ENCODE measurements at places on chromosomes 16 and 17.

DNA sequence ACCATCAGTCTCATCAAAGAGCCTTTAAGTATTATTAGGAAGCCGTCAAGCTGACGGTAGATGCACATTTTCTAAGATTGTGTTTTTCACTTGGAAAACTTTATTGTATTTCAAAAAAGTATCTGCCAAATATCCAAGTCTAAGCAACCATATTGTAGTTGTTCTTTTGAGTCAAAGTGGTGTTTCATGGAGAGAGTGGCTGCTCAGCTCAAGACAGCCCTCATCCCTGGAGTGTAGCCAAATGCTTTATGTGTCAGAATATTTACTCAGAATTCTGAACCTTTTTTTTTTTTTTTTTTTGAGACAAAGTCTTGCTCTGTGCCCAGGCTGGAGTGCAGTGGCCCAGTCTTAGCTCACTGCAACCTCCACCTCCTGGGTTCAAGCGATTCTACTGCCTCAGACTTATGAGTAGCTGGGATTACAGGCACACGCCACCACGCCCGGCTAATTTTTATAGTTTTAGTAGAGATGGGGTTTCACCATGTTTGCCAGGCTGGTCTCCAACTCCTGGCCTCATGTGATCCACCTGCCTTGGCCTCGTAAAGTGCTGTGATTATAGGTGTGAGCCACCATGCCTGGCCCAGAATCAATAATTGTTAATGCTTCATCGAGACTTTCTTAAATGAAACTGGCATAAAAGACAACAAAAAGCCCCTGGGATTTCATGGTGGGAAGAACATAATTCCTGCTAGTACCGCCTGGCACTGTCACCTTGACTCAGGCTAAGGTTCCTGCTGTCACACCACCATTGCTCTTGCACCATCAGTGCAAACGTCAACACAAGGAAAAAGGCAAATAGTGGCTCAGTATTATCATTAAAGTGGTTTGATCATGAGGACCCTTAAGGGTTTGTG is 45.5 kb downstream of the PRKCA start:
- peak; percentile 76 for DNase-seq

GRCh38 chr16:35463358-35463757 is 2003.9 kb downstream of the TP53TG3F start:
- DNase-seq, result no peak

- DNase-seq, result no peak
Measured at GRCh38 chr17:42872251-42872965, 21.4 kb downstream of the AOC3 start.

DNA sequence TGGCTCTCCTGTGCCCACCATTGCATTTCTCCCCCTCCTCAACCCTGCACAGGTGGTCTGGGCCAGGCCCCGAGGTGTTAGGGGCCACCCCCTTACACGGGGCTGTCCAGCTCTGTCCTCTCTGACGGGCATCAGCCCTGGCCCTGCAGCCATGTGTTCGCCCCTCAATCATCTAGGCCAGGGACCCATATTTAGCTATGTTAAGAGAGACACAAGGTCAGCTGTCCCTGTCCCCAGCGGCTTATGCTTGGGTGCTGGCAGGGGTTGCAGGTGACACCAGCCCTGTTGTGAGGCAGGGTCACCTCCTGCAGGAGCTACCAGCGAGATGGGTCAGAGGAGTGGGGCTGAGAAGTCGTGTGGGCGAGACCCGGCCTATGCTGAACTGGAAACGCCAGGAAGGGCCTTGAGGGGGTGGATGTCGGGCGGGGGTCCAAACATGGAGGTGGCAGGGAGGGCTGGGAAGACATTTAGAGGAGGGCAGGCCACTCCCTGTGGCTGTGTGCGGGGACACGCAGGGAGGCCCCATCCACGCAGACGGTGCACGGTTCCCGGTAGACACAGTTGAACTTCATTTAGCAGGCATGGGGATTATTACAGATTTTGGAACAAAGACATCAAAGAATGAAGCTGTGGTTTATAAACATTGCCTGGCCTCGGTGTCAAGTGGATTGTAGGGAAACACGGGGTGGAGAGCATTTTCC is 133.2 kb upstream of the CHMP6 start:
- DNase-seq, result no peak

GRCh38 chr16:1929105-1929504 is 10.9 kb upstream of the HS3ST6 start:
- no peak for DNase-seq

- DNase-seq, result no peak
Measured at GRCh38 chr16:17002565-17002964, 468.2 kb downstream of the XYLT1 start.

DNA sequence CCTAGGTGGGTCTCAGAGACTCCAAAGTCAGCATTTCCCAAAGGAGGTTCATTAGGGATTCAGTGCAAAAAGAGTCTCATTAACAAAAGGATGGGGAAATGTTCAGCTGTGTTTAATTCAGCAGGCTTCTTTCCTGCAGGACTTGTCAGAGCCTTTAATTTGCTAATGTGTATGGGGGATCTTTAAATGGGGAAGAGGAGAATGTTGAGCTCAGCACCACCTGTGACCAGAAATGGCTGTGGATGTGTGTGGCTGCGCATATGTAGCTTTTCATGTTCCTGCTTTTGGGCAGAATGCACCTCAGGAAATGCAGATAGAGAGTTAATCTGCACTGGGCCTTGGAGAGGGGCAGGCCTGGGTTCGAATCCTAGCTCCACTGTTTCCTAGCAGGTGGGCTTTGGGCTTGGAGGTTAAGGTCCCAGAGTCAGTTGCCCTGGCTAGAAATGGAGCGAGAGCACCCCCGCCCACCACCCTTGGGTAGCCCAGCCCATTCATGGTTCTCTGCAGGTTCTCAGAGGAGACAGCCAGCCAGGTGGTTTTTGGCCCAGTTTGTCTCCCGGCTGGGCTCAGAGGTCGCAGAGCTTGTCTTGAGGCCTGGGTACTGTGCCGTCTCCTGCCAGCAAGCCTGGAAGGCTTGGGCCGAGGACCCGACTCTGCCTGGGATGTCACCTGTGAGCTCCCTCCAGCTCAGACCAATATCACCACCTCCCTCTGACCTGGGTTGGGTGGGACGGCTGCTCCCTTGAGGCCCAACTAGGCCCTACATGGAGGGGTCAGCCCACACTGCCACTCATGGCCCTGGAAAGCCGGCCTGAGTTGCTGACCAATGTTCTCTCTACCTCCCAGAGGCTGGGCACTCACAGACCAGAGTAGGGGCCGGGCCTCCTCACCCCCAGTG is 9.3 kb downstream of the ADCY7 start:
- no peak for DNase-seq

GRCh38 chr17:48241131-48241591 is 133.6 kb downstream of the SNX11 start:
- DNase-seq, result peak; percentile 89

GRCh38 chr17:40291281-40291664 is 3.6 kb downstream of the CDC6 start:
- no peak for DNase-seq

GRCh38 chr17:79955167-79955549 is 80.5 kb downstream of the TBC1D16 start:
- no peak for DNase-seq

DNA sequence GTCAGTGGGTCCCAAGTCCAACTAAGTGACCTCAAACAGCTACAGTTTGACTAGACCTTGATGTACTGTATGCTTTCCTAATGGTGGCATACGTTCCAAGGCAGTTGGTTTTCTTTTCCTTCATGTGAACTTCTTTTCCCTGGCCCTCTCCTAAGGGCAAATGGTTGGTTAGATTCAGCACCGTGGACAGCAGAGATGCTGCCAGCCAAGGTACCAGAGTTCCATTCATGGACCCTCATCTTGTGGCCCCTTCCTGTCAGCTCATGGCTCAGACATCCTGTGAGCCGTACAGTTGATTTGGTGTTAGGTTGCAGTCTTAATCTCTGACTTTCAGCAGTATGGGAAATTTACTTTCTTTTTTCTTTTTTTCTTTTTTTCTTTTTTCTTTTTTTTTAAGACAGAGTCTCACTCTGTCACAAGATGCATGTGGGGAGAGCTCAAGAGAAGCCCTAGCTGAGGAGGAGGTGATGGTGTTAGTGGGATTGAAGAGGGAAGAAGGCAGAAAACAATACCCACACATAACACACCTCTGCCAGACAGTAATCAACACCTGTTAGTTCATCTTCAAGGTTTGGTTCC is 122.4 kb downstream of the USP31 start:
- DNase-seq, result peak; percentile 3

DNA sequence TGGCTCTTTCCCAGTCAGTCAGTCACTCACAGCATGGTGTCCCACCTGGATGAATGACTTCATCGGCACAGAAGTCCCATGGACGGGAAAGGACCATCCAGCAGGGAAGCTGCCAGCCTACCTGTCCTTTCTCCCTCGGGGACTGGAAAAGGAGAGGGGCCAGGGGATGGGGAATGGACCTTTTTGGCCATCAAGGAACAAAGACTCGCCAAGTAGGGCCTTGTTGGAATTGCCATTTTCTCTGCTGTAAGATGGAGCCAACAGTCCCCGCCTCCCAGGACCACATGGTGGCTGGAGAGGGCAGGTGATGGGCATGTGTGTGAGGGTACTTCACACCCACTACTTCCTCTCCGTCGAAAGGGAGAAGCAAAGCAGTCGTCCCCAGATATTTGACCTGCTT is 67.8 kb upstream of the LHX1 start:
- DNase-seq, result no peak

GRCh38 chr16:50367777-50368409 is 895 bp downstream of the BRD7 start:
- peak; percentile 30 for DNase-seq

GRCh38 chr17:77222356-77222755 is 81.6 kb downstream of the SEC14L1 start:
- DNase-seq, result no peak

GRCh38 chr16:72278301-72278700 is 106.3 kb upstream of the PMFBP1 start:
- no peak for DNase-seq

Data from cardiac fibroblast (primary cell).